ENCODE measurements at places on chromosomes 6 and 20. TPM values are rescaled to one million over a fixed set of nuclear protein-coding genes. Genes with fewer than 3 reads are reported as not detected.

GRCh38 chr20:49969234-49969633, 13.5 kb upstream of the SNAI1 start:
- H3K36me3 ChIP-seq, result no peaks in the 10 kb centered on the region
- no peaks in the 10 kb centered on the region for H3K27me3 ChIP-seq
- H3K4me1 ChIP-seq, result no peaks in the 10 kb centered on the region
- DNase-seq, result peak; percentile 30

DNA sequence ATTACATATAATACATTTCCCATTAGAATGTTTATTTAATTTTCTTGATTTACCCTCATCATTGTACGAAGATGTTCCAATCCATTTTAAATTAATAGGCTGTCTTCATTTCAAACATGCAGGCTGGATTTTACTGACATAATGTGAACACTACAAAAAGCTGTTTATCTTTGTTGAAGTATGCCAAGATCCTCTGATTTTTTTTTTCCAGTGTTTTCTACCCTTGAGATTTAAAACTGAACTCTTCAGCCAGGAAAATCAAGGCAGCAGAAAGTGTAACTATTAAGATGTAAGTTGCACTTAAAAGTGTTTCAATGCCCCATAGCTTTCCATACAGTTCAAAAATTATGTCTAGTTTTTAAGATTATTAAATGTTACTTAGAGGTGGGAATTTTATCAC, 43.5 kb downstream of the PRKN start:
- H3K4me1 ChIP-seq, result peaks cover 2% of the 10 kb centered on the region
- H3K27ac ChIP-seq, result no peak overlapping the region
- no peak for DNase-seq
- H3K27me3 ChIP-seq, result no peaks in the 10 kb centered on the region

DNA sequence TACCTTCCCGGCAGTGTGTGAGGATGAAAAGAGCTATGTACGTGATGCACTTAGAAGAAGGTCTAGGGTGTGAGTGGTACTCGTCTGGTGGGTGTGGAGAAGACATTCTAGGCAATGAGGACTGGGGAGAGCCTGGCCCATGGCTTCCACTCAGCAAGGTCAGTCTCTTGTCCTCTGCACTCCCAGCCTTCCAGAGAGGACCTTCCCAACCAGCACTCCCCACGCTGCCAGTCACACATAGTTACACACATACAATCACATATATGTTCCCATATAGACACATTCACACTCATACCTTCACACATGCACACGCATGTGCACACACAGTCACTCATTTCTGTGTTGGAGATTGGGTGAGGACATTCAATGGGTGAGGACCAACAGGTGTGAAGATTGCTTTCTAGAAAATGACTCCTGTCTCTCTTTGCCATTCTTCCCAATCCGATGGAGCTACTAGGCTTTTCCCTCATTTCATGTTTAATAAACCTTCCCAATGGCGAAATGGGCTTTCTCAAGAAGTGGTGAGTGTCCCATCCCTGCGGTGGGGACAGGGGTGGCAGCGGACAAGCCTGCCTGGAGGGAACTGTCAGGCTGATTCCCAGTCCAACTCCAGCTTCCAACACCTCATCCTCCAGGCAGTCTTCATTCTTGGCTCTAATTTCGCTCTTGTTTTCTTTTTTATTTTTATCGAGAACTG, 30.4 kb downstream of the SRSF3 start:
- H3K4me3 ChIP-seq, result no peak overlapping the region
- H3K4me1 ChIP-seq, result peaks cover 4% of the 10 kb centered on the region
- DNase-seq, result no peak
- peak overlapping the region; percentile 57 for H3K27ac ChIP-seq
- no peaks in the 10 kb centered on the region for H3K36me3 ChIP-seq

DNA sequence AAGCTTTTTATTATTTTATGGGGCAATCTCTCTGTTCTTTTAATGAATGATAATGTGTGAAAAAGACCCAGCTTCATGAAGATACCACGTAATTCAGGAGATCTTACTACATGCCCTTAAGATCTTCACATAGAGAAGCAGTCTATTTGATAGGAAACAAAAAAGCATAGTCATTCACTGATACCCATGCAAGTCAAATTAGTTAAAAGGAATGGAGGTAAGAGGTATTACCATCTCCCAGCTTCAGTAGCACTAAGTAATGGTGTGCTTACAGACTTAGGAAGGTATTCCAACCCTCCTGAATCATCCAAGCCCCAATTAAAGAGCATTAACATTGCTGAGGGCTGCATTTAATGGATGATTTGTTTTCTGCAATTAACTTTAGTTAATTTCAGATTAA, 364.7 kb downstream of the SYNE1 start:
- no peak overlapping the region for H3K4me3 ChIP-seq
- DNase-seq, result no peak
- H3K27me3 ChIP-seq, result no peaks in the 10 kb centered on the region
- peaks cover 2% of the 10 kb centered on the region for H3K36me3 ChIP-seq
- H3K4me1 ChIP-seq, result peaks cover 8% of the 10 kb centered on the region

GRCh38 chr20:46260936-46261454, 47.3 kb downstream of the CDH22 start:
- H3K27me3 ChIP-seq, result no peaks in the 10 kb centered on the region
- H3K4me3 ChIP-seq, result no peak overlapping the region
- no peaks in the 10 kb centered on the region for H3K4me1 ChIP-seq
- no peaks in the 10 kb centered on the region for H3K36me3 ChIP-seq
- H3K27ac ChIP-seq, result no peak overlapping the region

GRCh38 chr6:106757722-106758467, 128.5 kb downstream of the QRSL1 start:
- no peaks in the 10 kb centered on the region for H3K36me3 ChIP-seq
- H3K4me3 ChIP-seq, result no peak overlapping the region
- H3K4me1 ChIP-seq, result no peaks in the 10 kb centered on the region
- no peak overlapping the region for H3K27ac ChIP-seq

GRCh38 chr6:137246791-137247202, 27.6 kb upstream of the IFNGR1 start:
- H3K27me3 ChIP-seq, result no peaks in the 10 kb centered on the region
- no peak for DNase-seq
- no peak overlapping the region for H3K4me3 ChIP-seq
- H3K27ac ChIP-seq, result no peak overlapping the region
- H3K36me3 ChIP-seq, result no peaks in the 10 kb centered on the region

DNA sequence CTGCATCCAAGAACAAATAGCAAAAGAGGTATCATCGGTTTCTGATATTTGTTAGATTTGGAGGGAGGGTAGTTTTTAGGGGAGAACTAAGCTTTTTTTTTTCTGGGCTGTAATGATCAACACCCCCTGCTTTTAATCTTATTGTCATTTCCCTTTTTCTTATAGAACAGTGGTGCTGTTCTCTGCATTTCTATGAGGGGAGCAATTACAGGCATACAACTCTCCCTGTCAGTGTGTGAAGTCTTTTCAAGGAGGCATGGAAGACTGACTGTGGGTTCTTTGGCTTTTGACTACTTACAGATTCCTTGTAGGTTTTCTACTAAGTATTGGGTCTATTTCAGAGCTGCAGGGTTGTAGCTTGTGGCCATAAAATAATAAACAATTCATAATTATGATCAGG, 632.3 kb downstream of the TFAP2B start:
- DNase-seq, result no peak
- H3K36me3 ChIP-seq, result no peaks in the 10 kb centered on the region
- no peaks in the 10 kb centered on the region for H3K4me1 ChIP-seq

DNA sequence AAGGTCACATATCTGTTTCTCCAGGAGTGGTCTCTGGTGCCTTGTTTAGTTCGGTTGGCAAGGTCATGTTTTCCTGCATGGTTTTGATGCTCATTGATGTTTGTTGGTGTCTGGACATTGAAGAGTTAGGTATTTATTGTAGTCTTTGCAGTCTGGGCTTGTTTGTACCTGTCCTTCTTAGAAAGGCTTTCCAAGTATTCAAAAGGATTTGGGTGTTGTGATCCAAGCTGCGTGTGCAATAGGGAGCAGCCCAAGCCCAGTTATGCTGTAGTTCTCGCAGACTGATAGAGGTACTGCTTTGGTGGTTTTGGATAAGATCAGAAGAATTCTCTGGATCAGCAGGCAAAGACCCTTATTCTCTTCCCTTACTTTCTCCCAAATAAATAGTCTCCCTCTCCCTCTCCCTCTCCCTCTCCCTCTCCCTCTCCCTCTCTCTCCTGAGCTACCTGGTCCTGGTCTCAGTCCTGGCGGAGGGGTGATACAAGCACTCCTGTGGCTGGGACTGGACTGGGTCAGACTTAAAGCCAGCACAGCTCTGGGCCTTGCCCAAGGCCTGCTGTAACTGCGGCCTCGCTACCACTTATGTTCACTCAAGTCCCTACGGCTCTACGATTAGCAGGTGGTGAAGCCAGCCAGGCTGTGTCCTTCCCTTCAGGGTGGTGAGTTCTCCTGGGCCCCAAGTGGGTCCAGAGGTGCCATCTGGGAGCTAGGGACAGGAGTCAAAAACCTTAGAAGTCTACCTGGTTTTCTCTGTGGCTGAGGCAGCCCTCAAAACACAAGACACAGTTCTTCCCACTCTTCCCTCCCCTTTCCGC, 27.3 kb upstream of the GRM4 start:
- H3K4me1 ChIP-seq, result no peaks in the 10 kb centered on the region
- H3K27me3 ChIP-seq, result no peaks in the 10 kb centered on the region
- peak; percentile 39 for DNase-seq

DNA sequence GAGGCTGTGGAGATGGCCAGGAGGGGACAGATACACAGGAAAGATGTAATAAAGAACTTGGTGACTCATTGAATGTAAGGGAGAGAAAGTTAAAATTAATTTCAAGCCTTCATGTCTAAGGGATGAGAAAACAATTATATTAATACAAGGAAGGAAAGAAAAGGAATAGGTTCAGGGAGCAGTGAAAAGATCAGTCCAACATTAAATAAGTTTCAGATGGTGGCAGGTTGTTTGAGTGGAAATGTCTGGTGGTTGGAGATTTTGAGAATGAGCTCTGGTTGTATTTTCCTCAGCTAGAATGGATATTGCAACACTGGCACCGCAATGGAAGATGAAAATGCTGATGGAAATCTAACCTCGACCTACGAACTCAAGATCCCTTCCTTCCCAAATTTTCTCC, 304.3 kb downstream of the COL12A1 start:
- peaks cover 2% of the 10 kb centered on the region for H3K4me1 ChIP-seq
- H3K27ac ChIP-seq, result no peak overlapping the region
- H3K27me3 ChIP-seq, result no peaks in the 10 kb centered on the region
- H3K4me3 ChIP-seq, result no peak overlapping the region
- DNase-seq, result no peak

GRCh38 chr6:31441365-31442267, 38.2 kb downstream of the MICA start:
- no peaks in the 10 kb centered on the region for H3K4me1 ChIP-seq
- peak; percentile 90 for DNase-seq

- no peak for DNase-seq
- H3K4me1 ChIP-seq, result no peaks in the 10 kb centered on the region
- no peak overlapping the region for H3K27ac ChIP-seq
- no peaks in the 10 kb centered on the region for H3K27me3 ChIP-seq
- H3K36me3 ChIP-seq, result no peaks in the 10 kb centered on the region
- no peak overlapping the region for H3K4me3 ChIP-seq
These were observed 34.6 kb downstream of the SOX4 start for GRCh38 chr6:21628160-21628559.

GRCh38 chr20:18802012-18802634, 11.5 kb upstream of the SCP2D1 start:
- H3K36me3 ChIP-seq, result no peaks in the 10 kb centered on the region
- H3K27me3 ChIP-seq, result no peaks in the 10 kb centered on the region
- no peak overlapping the region for H3K4me3 ChIP-seq

- H3K36me3 ChIP-seq, result no peaks in the 10 kb centered on the region
- H3K4me1 ChIP-seq, result no peaks in the 10 kb centered on the region
- no peaks in the 10 kb centered on the region for H3K27me3 ChIP-seq
- DNase-seq, result peak; percentile 36
- H3K27ac ChIP-seq, result no peak overlapping the region
These were observed 39.7 kb downstream of the ZC3H12D start for GRCh38 chr6:149445095-149445466.

GRCh38 chr6:39657355-39658135, 67.7 kb downstream of the KIF6 start:
- H3K4me3 ChIP-seq, result no peak overlapping the region
- no peak for DNase-seq
- H3K27me3 ChIP-seq, result no peaks in the 10 kb centered on the region
- no peaks in the 10 kb centered on the region for H3K4me1 ChIP-seq
- no peaks in the 10 kb centered on the region for H3K36me3 ChIP-seq

- no peak overlapping the region for H3K27ac ChIP-seq
- no peak overlapping the region for H3K4me3 ChIP-seq
- H3K36me3 ChIP-seq, result no peaks in the 10 kb centered on the region
- H3K27me3 ChIP-seq, result no peaks in the 10 kb centered on the region
- no peaks in the 10 kb centered on the region for H3K4me1 ChIP-seq
These were observed 60.1 kb upstream of the KCNG1 start for GRCh38 chr20:51082988-51083387.

DNA sequence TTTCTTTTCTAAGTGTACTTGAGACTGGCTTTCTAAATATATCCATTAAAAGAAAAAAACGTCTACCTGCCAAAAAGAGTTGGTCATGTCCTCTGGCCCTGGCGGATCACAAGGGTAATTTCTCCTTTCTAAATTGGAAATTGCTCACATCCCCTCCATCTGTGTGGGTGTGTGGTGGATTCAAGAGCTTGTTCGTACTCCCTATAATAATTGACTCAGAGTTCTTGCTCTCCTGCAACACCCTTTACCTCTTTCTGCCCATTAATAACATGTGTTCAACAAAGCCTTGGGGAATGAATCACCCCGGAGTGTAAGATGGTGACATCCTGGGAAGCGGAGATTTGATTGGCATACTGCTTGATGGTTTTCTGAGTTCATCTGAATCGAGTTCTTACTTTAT, 263.8 kb downstream of the ALDH8A1 start:
- H3K36me3 ChIP-seq, result no peaks in the 10 kb centered on the region
- no peak for DNase-seq
- H3K4me3 ChIP-seq, result no peak overlapping the region
- no peak overlapping the region for H3K27ac ChIP-seq

DNA sequence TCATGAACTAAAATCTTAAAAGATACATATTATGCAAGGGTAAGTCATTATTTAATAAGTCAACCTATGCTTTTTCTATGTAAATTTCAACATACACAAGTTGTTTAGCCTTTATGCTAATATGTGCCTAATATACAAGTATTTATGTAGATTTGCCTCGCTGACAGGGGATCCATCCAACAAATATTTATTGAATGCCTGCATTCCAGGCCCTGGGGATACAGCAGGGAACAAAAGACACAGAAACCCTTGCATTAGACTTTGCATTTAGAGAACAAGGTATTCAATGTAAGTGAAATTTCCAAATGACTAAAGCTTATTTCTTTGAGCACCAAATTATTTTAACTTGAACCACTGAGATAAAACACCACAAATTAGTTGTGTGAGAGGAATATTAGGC, 19.1 kb downstream of the SERINC1 start:
- no peak for DNase-seq
- no peaks in the 10 kb centered on the region for H3K4me1 ChIP-seq
- H3K27ac ChIP-seq, result no peak overlapping the region
- H3K27me3 ChIP-seq, result no peaks in the 10 kb centered on the region
- H3K36me3 ChIP-seq, result peaks cover 9% of the 10 kb centered on the region
- H3K4me3 ChIP-seq, result no peak overlapping the region

- no peak overlapping the region for H3K4me3 ChIP-seq
- no peaks in the 10 kb centered on the region for H3K36me3 ChIP-seq
- H3K27ac ChIP-seq, result no peak overlapping the region
- DNase-seq, result no peak
These were observed 201.5 kb upstream of the ECI2 start for GRCh38 chr6:4336778-4337442.

The STMND1 gene
- total RNA-seq, result not detected

The HLA-G gene
- total RNA-seq, result 0.29 TPM

The SLC25A27 gene
- total RNA-seq, result 19.7 TPM

The C4B gene
- 149 TPM for total RNA-seq

The LYRM2 gene
- total RNA-seq, result 21.4 TPM

The GPLD1 gene
- 7.3 TPM for total RNA-seq

The CENPW gene
- total RNA-seq, result 5.6 TPM

The PKHD1 gene
- not detected for total RNA-seq

All from aorta (tissue), 5 donors.